ENCODE measurements at places on chromosomes 13 and 19.

DNA sequence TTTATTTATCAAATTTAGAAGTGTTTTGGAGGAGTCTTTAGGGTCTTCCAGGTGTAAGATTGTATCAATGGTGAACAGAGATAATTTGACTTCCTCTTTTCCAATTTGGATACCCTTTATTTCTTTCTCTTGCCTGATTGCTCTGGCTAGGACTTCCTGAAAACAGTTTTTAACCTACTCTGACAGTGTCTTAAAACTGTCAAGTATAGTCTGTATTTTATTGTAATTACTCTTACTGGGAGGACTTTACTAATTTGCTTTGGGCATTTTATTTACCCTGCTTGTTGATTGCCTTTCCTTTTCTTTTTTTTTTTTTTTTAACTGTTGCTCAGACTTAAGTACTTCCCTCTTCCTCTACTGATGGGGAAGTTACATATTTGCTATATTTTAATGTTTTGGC is 81.3 kb downstream of the URI1 start:
- H3K27me3 ChIP-seq: no peaks in the 10 kb centered on the region
- no peaks in the 10 kb centered on the region for H3K36me3 ChIP-seq

- H3K4me1 ChIP-seq: no peaks in the 10 kb centered on the region
- DNase-seq: no peak
- no peaks in the 10 kb centered on the region for H3K27me3 ChIP-seq
- H3K4me3 ChIP-seq: no peak overlapping the region
- no peaks in the 10 kb centered on the region for H3K36me3 ChIP-seq
Measured at GRCh38 chr13:21960108-21960507, 289.2 kb downstream of the FGF9 start.

GRCh38 chr19:46723023-46723461 is 6.1 kb upstream of the PRKD2 start:
- no peak overlapping the region for H3K27ac ChIP-seq
- H3K27me3 ChIP-seq: no peaks in the 10 kb centered on the region
- H3K36me3 ChIP-seq: peaks cover 71% of the 10 kb centered on the region
- H3K4me3 ChIP-seq: no peak overlapping the region
- peaks cover 50% of the 10 kb centered on the region for H3K4me1 ChIP-seq

GRCh38 chr13:44307255-44307654 is 66.4 kb upstream of the SERP2 start:
- no peaks in the 10 kb centered on the region for H3K36me3 ChIP-seq
- peaks cover 12% of the 10 kb centered on the region for H3K4me1 ChIP-seq
- no peak for DNase-seq

DNA sequence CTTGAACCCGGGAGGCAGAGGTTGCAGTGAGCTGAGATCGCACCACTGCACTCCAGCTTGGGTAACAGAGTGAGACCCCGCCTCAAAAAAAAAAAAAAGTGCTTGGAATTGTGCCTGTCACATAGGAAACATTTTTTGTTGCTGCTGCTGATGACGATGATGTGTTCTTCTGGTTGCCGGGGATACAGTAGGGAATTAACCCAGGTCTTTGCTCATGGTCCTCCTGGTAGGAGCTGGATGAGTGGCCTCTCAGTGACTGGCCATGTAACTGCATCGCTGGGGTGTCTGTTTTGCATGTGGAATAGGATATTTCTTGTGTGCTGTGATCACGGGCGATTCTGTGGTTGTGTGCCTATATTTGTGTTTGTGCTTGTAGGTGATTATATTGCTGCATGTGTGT is 4.7 kb upstream of the CNFN start:
- H3K27me3 ChIP-seq: peaks cover 22% of the 10 kb centered on the region
- no peaks in the 10 kb centered on the region for H3K36me3 ChIP-seq
- H3K4me1 ChIP-seq: peaks cover 21% of the 10 kb centered on the region
- H3K27ac ChIP-seq: no peak overlapping the region

DNA sequence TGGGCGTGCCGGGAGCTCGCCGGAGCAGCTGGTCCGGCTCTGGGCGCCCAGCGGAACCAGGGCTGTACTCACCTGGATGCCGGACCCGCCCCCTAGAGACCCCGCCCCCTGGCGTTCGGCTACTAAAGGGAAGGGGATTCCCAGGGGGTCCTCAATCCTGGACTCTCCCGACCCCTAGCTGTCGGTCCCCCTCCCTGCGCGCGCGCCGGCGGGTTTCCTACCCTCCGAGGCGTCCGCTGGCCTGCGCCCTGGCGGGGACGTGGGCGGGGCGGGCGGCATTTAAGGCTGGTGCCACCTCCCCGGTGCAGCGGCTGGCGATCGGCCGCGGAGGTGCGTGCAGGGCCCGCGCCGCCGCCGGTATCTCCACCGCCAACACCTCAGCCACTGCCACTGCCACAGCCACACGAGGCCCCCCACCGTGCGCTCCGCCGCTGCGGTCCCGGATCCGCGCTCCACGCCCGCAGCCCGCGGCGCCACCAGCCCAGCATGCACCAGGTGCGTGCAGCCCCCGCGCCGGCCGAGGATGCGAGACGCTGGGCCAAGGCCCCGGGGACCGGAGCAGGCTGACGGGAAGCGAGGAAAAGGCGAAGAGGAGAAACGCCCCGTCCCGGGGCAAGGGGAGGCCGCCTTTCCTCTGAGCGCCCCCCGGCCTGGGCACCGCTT is at the start of gene ATP12A:
ATP12A (plus strand) TSS at position 151 of the 663 bp plus-strand sequence; CDS start at position 487, 336 bp downstream.
- peak within 1 kb of the TSS; percentile 32 for H3K4me3 ChIP-seq
- H3K27ac ChIP-seq: no peak within 1 kb of the TSS
- H3K4me1 ChIP-seq: peaks cover 14% of the 10 kb centered on the region
- DNase-seq: no peak

DNA sequence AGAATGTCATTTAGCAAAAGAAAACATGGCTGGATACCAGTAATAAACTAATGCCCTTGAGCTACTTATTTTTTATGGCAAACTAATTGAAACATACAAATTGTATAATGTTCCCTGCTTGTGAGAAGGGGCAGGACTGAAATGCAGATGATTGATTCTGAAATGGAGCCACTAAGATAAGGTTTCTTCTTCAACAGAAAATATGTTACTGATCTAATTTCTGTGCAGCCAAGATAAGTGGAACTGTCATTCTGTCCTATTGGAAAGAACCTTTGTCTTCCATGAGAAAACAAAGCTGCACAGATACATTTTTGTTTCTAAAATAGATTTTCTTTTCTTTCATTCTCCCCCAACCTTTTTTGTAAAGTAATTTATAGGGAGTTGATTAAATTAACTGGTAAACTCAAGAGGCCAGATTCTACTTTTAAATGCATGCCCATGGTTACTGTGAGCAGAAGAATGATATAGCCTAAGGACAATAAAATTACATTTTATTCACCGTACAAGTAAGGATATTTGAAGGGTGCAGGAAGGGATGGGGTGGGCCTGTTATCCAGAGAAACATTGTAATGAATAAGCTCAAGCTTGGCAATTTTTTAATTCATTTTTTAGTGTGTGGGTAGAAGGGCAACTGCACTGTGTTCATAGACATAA is 39.9 kb downstream of the STARD13 start:
- H3K27me3 ChIP-seq: no peaks in the 10 kb centered on the region
- no peak for DNase-seq
- H3K27ac ChIP-seq: no peak overlapping the region
- H3K4me3 ChIP-seq: no peak overlapping the region

GRCh38 chr13:30061217-30061616 is 210.8 kb upstream of the UBL3 start:
- no peak overlapping the region for H3K27ac ChIP-seq
- no peak overlapping the region for H3K4me3 ChIP-seq
- no peaks in the 10 kb centered on the region for H3K4me1 ChIP-seq
- no peaks in the 10 kb centered on the region for H3K36me3 ChIP-seq
- no peaks in the 10 kb centered on the region for H3K27me3 ChIP-seq

- H3K36me3 ChIP-seq: peaks cover 12% of the 10 kb centered on the region
- H3K27ac ChIP-seq: no peak overlapping the region
Measured at GRCh38 chr19:36331353-36332228, 47.4 kb downstream of the ZFP14 start.

- no peak overlapping the region for H3K27ac ChIP-seq
- no peaks in the 10 kb centered on the region for H3K36me3 ChIP-seq
Measured at GRCh38 chr13:96216543-96216942, 126.6 kb downstream of the HS6ST3 start.

GRCh38 chr13:21625366-21625765 is 21.4 kb upstream of the MICU2 start:
- H3K4me1 ChIP-seq: no peaks in the 10 kb centered on the region
- DNase-seq: no peak
- no peaks in the 10 kb centered on the region for H3K36me3 ChIP-seq
- peaks cover 2% of the 10 kb centered on the region for H3K27me3 ChIP-seq
- no peak overlapping the region for H3K27ac ChIP-seq

- H3K4me1 ChIP-seq: no peaks in the 10 kb centered on the region
- no peak overlapping the region for H3K4me3 ChIP-seq
- DNase-seq: no peak
- H3K27ac ChIP-seq: no peak overlapping the region
- no peaks in the 10 kb centered on the region for H3K27me3 ChIP-seq
- no peaks in the 10 kb centered on the region for H3K36me3 ChIP-seq
Measured at GRCh38 chr13:43297967-43298678, 274.7 kb downstream of the DNAJC15 start.

DNA sequence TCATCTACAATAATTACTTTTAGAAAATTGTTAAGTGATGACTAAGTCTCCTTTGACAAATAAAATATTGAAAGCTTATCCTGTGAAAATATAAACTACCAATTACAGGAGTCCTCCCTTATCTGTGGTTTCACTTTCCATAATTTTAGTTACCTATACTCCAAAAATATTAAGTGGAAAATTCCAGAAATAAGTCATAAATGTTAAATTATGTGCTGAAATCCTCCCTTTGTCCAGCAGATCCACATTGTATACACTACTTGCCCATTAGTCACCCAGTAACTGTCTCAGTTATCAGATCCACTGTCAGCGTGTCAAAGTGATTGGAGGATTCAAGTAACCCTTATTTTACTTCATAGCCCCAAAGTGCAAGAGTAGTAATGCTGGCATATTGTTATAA is 98.1 kb downstream of the SERP2 start:
- DNase-seq: no peak
- no peaks in the 10 kb centered on the region for H3K27me3 ChIP-seq
- H3K4me3 ChIP-seq: no peak overlapping the region

DNA sequence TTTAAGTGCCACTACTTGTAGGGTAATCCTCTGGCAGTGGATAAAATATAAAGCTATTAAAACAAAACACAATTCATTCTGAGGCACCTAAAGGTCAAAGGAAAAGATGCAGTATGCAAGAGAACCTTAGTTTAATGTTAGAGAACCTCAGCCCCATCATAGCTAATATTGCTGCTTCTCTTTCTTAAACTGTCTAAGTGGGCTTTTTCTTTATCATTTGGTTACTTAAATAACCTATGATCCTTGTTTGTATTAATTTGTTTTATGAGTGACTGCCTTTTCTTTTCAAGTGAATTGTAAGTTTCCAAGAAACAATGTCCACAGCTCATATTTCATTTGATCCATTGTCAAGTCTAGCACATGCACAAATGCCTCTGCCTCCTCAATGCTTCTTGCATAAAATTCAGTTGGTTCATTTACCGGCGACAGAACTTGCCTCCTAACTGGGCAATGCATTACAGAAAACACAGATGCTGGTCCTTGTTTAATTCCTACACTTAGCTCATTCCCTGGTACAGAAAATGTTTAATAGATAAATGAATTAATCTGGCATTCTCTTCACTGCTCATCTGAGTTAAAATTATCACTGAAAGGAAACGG is 1049.8 kb downstream of the OLFM4 start:
- no peak overlapping the region for H3K4me3 ChIP-seq
- no peaks in the 10 kb centered on the region for H3K27me3 ChIP-seq
- no peak for DNase-seq
- H3K27ac ChIP-seq: no peak overlapping the region
- no peaks in the 10 kb centered on the region for H3K36me3 ChIP-seq

DNA sequence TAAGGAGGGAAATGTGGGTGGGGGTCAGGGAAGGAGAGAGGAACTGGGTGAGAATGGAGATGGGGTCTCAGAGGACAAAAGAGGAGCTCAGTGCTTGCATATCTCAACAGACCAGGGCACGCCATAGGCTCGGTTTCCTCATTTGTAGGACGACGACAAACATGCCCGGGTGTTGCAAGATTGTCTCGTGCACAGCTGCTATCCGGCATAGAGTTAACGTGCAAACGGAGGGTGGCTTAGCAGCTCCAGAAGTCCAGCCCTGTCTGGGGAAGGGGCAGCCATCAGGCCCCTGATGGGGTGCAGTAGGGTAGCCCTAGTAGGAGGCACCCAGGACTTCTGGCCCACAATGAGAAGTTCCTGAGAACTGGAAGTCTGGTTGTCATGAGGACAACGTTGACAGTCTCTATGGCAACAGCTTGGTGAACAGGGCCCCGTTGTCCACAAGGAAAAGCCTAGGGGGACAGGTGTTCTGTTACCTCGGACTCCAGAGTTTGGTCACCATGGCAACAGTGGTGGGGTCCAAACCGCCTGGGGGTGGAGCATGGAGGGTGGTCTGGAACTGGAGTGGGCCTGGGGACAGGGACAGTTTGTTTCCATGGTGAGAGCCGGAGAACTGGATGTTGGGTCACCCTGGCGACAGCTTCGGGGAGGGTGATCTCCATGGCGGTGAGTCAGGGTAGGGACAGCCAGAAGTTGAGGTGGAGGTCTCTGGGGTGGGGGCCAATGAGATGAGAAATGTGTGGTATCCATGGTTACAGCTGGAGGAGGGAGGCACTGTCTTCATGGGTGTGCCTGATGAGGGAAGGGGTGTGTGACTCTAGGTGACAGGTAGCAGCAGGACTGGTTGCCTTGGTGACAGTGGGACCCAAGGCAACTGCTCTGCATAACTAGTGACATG is 16.8 kb downstream of the TM6SF2 start:
- H3K4me1 ChIP-seq: peaks cover 7% of the 10 kb centered on the region
- H3K27me3 ChIP-seq: peaks cover 63% of the 10 kb centered on the region
- DNase-seq: no peak
- no peaks in the 10 kb centered on the region for H3K36me3 ChIP-seq
- H3K4me3 ChIP-seq: no peak overlapping the region
- H3K27ac ChIP-seq: no peak overlapping the region

GRCh38 chr19:4064496-4065260 is 2.0 kb downstream of the ZBTB7A start:
- H3K27ac ChIP-seq: peak overlapping the region; percentile 71
- H3K36me3 ChIP-seq: peaks cover 20% of the 10 kb centered on the region
- H3K4me3 ChIP-seq: peak overlapping the region; percentile 51
- peaks cover 12% of the 10 kb centered on the region for H3K4me1 ChIP-seq

DNA sequence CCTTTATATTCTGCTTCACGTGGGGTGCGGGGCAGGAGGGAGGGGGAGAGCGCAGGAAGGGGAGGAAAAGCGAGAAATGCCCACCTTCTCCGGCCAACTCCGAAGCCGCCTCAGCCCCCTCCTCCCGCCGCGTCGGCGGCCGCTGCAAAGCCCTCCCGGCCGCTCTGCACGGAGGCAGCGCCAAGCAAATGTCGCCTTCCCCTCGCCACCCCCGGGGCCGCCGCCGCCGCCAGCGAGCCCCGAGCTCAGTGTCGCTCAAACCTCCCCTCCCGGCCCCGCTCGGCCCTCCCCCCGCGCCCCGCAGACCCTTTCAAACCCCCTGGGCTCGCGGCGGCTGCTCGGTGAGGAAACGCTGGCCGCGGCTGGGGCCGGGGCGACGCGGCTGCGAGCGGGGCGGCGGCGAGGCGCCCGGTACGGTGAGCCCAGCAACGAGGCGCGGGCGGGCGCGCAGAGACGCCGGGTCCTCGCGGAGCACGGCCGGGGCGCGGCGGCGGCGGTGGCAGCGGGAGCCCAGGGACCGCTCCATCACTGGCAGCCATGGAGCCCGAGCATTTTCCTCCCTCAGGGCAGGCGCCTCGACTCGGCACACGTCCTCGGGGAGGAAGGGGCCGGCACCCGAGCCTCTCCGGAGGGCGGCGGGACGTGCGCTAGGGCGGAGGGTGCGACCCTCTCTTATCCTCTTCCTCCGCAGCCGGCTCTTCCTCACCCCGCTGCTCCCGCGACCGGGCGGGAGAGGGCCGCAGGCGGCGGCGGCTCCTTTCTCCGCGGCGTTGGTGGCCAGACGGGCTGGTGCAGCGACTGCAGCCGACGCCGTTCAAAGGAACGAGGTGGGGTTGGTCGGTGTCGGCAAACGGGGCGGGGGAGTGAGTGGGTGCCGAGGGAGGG is 463 bp upstream of the TSC22D1 start:
- H3K36me3 ChIP-seq: no peaks in the 10 kb centered on the region
- peaks cover 8% of the 10 kb centered on the region for H3K4me1 ChIP-seq
- H3K4me3 ChIP-seq: peak overlapping the region; percentile 92
- H3K27ac ChIP-seq: peak overlapping the region; percentile 91
